HCT116 (cell line): ENCODE measurements at places on chromosomes 11 and 22.
A peak's percentile ranks its signal among the peaks of the same experiment; 100 is the strongest.

DNA sequence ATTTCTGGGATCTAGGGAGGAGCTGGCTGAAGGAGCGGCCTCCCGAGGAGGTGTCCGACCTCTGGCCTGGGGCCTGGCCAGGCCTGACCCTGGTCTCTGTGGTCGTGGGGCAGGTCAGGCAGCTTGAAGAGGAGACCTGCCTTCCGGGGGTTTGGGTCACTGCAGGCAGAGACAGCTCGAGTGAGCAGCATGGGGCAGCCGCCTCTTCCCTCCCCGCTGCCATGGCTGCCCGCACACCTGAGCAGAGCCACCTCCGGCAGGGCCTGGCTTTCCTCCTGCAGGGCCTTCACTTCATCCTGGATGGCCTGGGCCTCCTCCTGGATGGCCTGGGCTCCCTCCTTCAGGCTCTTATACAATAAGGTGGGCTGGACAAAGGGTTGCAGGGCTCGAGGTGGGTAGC, 8.0 kb upstream of the NAALADL1 start:
- no peaks in the 10 kb centered on the region for H3K36me3 ChIP-seq
- no peaks in the 10 kb centered on the region for H3K27me3 ChIP-seq
- no peak overlapping the region for H3K4me3 ChIP-seq
- H3K27ac ChIP-seq: no peak overlapping the region
- no peak for DNase-seq

GRCh38 chr11:88480223-88480622, 142.7 kb upstream of the CTSC start:
- H3K4me3 ChIP-seq: no peak overlapping the region
- H3K36me3 ChIP-seq: no peaks in the 10 kb centered on the region
- H3K4me1 ChIP-seq: no peaks in the 10 kb centered on the region
- H3K27ac ChIP-seq: no peak overlapping the region
- DNase-seq: no peak
- H3K27me3 ChIP-seq: no peaks in the 10 kb centered on the region

- H3K4me3 ChIP-seq: no peak overlapping the region
- no peaks in the 10 kb centered on the region for H3K36me3 ChIP-seq
- H3K27ac ChIP-seq: no peak overlapping the region
- no peaks in the 10 kb centered on the region for H3K27me3 ChIP-seq
- no peak for DNase-seq
Observed at GRCh38 chr11:114197799-114198500, 98.2 kb upstream of the NNMT start.

GRCh38 chr22:19515654-19516377, 8.4 kb downstream of the CLDN5 start:
- H3K27ac ChIP-seq: no peak overlapping the region
- peaks cover 35% of the 10 kb centered on the region; the same call in 1 of the 2 replicates for H3K36me3 ChIP-seq
- H3K27me3 ChIP-seq: no peaks in the 10 kb centered on the region
- no peaks in the 10 kb centered on the region for H3K4me1 ChIP-seq
- DNase-seq: no peak

- no peaks in the 10 kb centered on the region for H3K36me3 ChIP-seq
- no peak overlapping the region for H3K27ac ChIP-seq
- no peak overlapping the region for H3K4me3 ChIP-seq
- no peaks in the 10 kb centered on the region for H3K27me3 ChIP-seq
- peaks cover 8% of the 10 kb centered on the region for H3K4me1 ChIP-seq
Observed at GRCh38 chr11:33897761-33898375, 6.0 kb upstream of the LMO2 start.

DNA sequence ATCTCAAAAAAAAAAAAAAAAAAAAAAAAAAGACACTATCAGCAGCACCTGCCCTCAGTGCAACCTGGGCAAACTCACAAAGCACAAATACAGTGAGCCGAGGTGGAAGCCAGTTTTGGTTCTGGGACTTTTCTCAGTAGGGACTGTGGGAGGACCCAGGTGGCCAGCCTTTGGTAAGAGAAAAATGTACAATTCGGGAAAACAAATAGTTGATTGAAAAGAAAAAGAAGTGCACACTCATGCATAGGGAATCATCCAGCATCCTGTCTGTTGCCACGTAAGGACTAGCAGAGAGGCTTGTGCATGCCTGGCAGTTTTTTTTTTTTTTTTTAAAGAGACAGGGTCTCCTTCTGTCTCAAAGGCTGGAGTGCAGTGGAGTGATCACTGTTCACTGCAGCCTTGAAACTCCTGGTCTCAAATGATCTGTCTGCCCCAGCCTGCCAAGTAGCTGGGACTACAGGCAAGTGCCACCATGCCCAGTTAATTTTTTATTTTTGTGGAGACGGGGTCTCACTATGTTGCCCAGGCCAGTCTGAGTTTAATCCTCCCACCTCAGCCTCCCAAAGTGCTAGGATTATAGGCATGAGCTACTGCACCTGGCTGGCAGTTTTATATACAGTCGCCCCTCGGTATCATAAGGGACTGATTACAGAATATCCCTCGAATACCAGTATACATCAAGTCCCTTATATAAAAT, 36.7 kb downstream of the TPST2 start:
- no peak overlapping the region for H3K4me3 ChIP-seq
- DNase-seq: no peak
- peaks cover 17% of the 10 kb centered on the region for H3K4me1 ChIP-seq
- H3K27ac ChIP-seq: no peak overlapping the region

- no peak for DNase-seq
- H3K27me3 ChIP-seq: 0 out of 2 replicates have a peak, but pooled peaks cover 5% of the 10 kb centered on the region
- H3K27ac ChIP-seq: no peak overlapping the region
- H3K36me3 ChIP-seq: no peaks in the 10 kb centered on the region
- H3K4me3 ChIP-seq: no peak overlapping the region
Observed at GRCh38 chr11:43579171-43579918, 101.2 kb upstream of the HSD17B12 start.

- H3K27me3 ChIP-seq: peaks cover 4% of the 10 kb centered on the region; the same call in 1 of the 2 replicates
- DNase-seq: no peak
- no peaks in the 10 kb centered on the region for H3K36me3 ChIP-seq
Observed at GRCh38 chr11:75149766-75150465, 991 bp upstream of the SLCO2B1 start.

GRCh38 chr11:7020183-7020917, at the start of the genes NLRP14 and ZNF214:
Gene NLRP14, plus strand, starts transcription at chr11:7020479. Its CDS starts 18,108 bp downstream, at chr11:7038587.
Gene ZNF214, minus strand, starts transcription at chr11:7020346. Its CDS starts 17,511 bp downstream, at chr11:7002835.
- no peaks in the 10 kb centered on the region for H3K27me3 ChIP-seq
- peaks cover 7% of the 10 kb centered on the region for H3K4me1 ChIP-seq
- no peak within 1 kb of the TSS; the same call in 1 of the 2 replicates for H3K27ac ChIP-seq
- H3K4me3 ChIP-seq: peak within 1 kb of the TSS; percentile 79

DNA sequence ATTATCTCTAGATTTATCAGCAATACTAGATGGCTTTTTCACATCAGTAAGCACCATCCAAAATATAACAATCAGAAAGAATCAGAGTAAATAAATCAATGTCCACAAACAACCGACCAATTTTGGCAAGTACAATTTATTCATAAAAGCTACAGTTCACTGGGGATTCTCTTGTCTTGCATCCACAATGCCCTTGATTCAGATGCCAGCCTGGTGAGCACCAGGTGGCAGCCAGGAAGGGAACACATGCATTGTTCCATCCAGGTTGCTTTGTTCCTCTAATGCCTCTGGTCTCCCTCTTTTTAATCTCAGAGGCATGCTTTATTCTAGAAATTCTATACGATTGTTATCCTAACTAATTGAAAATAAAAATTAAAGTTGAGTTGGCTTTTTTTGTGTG, 242.1 kb upstream of the KIRREL3 start:
- no peak for DNase-seq
- H3K4me3 ChIP-seq: no peak overlapping the region
- H3K27me3 ChIP-seq: no peaks in the 10 kb centered on the region
- H3K27ac ChIP-seq: no peak overlapping the region
- H3K4me1 ChIP-seq: no peaks in the 10 kb centered on the region

GRCh38 chr11:126165757-126166156, 45.7 kb downstream of the RPUSD4 start:
- no peaks in the 10 kb centered on the region for H3K36me3 ChIP-seq
- DNase-seq: no peak
- no peak overlapping the region for H3K27ac ChIP-seq
- no peaks in the 10 kb centered on the region for H3K4me1 ChIP-seq
- no peak overlapping the region for H3K4me3 ChIP-seq

DNA sequence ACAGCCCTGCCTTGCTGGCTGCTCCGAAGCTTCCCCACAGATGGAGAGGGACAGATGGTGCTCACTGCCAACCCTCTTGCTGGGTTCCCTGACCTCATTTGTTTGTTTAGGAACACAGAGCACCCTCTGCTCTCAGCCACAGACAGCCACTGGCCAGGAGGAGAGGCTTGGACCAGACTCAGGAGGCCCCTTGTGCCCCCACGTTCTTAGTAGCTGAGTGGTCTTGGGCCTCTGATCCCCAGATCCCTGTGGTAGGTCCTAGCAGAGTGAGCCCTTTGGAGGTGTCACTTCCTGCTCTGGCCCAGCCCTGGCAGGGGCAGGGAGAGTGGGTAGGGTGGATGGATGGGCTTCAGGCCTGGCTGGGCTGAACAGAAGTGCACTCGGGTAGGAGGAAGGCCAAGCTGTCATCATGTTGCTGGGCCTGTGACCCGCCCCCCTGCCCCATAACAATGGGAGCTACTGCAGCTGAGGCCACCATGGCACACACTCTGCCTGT, 84.0 kb downstream of the DHCR7 start:
- no peaks in the 10 kb centered on the region for H3K4me1 ChIP-seq
- no peak for DNase-seq
- H3K36me3 ChIP-seq: no peaks in the 10 kb centered on the region
- no peak overlapping the region for H3K27ac ChIP-seq

DNA sequence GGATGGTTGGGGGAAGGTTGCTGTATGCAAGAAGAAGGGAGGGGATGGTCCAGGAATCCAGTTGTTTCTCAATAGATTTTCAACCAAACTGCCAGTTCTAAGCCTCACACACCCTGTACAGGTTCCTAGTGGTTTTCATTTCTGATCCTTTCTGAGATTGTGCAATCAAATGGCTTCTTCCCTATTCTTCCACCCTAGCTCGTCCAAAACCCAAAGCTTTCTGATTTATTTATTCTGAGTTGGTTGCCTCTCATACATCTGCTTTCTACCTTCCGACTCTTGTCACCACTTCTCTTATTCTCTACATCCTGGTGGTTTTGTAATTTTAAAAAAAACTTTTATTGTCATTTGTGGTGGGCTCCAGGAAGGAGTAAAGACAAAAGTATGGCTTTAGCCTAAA, 12.6 kb downstream of the OR5A2 start:
- no peak for DNase-seq
- H3K4me1 ChIP-seq: no peaks in the 10 kb centered on the region
- no peaks in the 10 kb centered on the region for H3K27me3 ChIP-seq
- H3K4me3 ChIP-seq: no peak overlapping the region
- no peaks in the 10 kb centered on the region for H3K36me3 ChIP-seq

DNA sequence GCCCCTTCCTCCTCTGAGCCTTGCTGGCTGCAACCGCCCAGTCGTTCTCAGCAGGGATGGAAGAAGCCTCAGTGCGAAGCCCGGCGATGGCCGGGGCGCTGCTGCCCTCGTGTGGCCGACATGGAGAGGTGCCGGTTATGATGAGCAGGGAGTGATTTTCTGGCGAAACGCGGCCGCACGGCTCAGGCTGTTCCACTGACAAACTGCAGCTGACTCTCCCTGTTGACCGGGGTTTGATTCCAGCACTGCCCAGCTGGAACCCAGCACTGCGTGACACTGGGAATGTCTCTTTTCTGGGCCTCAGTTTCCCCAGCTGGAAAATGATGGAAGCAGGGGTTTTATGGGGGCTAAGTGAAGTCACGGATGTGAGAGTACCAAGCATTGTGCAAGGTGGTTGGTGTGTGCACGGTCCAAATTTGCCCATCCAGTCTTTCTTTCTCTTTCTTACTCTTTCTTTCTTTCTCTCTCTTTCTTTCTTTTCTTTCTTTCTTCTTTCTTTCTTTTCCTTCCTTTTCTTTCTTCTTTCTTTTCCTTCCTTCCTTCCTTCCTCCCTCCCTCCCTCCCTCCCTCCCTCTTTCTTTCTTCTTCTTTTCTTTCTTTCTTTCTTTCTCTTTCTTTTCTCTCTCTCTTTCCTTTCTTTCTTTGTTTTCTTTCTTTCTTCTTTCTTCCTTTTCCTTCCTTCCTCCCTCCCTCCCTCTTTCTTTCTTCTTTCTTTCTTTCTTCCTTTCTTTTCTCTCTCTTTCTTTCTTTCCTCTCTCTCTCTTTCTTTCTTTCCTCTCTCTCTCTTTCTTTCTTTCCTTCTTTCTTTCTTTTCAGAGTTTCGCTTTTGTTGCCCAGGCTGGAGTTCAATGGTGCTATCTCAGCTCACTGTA, 25.8 kb upstream of the MPPED1 start:
- peaks cover 3% of the 10 kb centered on the region; the same call in 1 of the 2 replicates for H3K4me1 ChIP-seq
- no peaks in the 10 kb centered on the region for H3K36me3 ChIP-seq
- H3K4me3 ChIP-seq: no peak overlapping the region
- no peak overlapping the region for H3K27ac ChIP-seq

GRCh38 chr11:102664001-102664752, 39.0 kb upstream of the MMP20 start:
- no peaks in the 10 kb centered on the region for H3K36me3 ChIP-seq
- H3K4me3 ChIP-seq: no peak overlapping the region
- no peak overlapping the region for H3K27ac ChIP-seq

GRCh38 chr11:46972343-46972742, 35.8 kb downstream of the CSTPP1 start:
- no peaks in the 10 kb centered on the region for H3K4me1 ChIP-seq
- no peak for DNase-seq
- H3K4me3 ChIP-seq: no peak overlapping the region
- H3K27ac ChIP-seq: no peak overlapping the region
- no peaks in the 10 kb centered on the region for H3K27me3 ChIP-seq
- no peaks in the 10 kb centered on the region for H3K36me3 ChIP-seq

DNA sequence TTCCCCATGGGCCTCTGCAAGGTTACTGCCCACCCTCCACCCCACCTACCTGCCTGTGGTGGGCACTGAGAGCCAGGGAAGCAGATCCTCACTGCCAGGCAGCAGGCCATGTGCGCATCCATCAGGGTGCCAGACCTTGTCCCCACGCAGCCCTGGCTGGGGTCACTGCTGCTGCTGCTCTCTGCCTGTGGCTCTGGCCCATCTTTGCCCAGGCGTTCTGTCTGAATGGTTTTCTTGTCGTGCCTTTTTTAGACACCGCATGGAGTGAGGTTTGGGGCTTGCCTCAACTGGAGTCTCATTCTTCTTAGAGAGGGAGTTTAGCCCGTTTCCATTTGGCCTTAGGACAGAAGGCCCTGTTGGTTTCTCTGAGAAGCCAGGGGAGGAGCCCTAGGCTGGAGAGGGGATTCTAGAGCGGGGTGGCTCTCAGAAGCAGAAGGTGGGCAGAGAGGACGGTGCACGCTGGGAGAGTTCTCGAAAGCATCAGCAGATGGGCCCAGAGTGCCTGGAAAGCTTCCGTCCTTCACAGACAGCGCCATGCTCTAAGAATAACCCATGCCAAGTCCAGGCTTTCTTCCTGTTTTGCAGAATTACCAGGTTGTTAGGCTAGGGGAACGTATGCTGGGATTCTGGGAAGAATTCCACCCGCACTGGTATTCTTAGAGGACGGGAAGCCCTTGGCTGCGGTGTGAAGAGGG, 8.1 kb downstream of the TANGO2 start:
- peaks cover 14% of the 10 kb centered on the region for H3K4me1 ChIP-seq
- H3K27me3 ChIP-seq: no peaks in the 10 kb centered on the region
- no peak overlapping the region for H3K27ac ChIP-seq
- H3K4me3 ChIP-seq: no peak overlapping the region

- H3K4me3 ChIP-seq: no peak overlapping the region
- H3K36me3 ChIP-seq: no peaks in the 10 kb centered on the region
- peaks cover 21% of the 10 kb centered on the region for H3K27me3 ChIP-seq
- no peak for DNase-seq
- no peak overlapping the region for H3K27ac ChIP-seq
Observed at GRCh38 chr11:20013346-20014066, 146.8 kb downstream of the DBX1 start.
